Stimulated activated CD8-positive, alpha-beta memory T cell treated with anti-CD3 and anti-CD28 coated beads, Interleukin-2, amount 100 ng/mL, for 1 hour (primary cell): ENCODE measurements at places on chromosomes 12 and 14.

DNA sequence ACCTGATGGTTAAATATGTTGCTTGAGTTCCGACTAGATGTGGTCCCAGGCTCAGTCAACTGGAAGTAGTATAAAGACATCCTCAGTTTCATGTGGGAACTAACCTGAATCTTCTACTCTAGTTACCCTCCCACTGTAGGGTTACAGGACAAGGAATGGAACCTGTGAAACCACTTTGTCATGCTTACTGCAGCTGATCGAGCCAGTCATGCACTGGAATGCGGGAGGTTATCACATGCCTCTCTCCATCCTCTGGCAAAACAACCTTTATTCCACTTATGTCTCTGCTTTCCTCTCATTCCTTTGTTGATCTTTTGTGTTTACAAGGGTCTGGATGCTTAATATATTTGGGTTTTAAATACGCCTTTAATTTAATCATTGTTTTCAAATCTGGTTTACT is 111.9 kb upstream of the DDHD1 start:
- DNase-seq, result no peak

DNA sequence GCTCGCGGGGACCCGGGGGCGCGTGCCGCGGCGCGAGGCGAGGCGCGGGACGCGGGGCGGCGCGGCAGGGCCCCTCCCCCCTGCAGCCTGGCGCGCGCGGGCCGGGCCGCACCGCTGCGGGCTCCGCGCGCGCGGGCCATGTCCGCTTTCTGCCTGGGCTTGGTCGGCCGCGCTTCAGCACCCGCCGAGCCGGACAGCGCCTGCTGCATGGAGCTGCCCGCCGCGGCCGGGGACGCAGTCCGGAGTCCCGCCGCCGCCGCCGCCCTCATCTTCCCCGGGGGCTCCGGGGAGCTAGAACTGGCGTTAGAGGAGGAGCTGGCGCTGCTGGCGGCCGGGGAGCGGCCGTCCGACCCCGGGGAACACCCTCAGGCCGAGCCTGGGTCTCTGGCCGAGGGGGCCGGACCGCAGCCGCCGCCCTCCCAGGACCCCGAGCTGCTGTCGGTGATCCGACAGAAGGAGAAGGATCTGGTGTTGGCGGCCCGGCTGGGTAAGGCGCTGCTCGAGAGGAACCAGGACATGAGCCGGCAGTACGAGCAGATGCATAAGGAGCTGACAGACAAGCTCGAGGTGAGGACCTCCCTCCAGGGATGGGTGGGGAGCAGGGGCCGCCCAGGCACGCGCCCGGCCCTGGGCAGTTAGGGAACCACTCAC is 820 bp downstream of the BICDL1 start:
- peak; percentile 37 for DNase-seq

- DNase-seq, result no peak
Observed at GRCh38 chr14:52443506-52443905, 108.8 kb downstream of the TXNDC16 start.

DNA sequence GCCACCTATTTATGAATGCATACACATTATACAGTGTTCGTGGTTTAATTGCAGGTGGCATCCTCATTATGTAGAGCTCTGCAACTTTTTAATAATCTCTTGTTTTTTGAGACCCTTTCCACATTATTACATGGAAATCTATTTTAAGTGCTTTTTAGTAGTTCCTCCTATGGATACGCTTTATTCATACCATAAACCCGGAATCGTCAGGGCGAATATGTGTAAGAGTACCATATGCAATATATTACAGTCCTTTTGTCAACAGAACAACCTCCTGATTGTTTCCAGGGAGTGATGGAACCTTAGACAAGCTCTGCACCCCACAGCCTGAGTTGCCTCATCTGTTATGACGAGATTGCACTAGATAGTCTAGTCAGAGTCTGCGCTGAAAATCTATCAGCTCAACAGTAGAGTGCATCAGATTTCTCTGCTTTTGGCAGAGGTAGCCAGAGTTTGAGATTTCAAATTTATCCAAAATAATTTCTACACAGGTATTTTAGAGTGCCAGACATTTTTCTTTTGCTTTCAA is 33.6 kb downstream of the EID3 start:
- no peak for DNase-seq

- DNase-seq, result no peak
Observed at GRCh38 chr12:76713986-76714385, 49.9 kb upstream of the ZDHHC17 start.

- DNase-seq, result no peak
Observed at GRCh38 chr14:83958359-83958758, 1571.6 kb upstream of the FLRT2 start.

DNA sequence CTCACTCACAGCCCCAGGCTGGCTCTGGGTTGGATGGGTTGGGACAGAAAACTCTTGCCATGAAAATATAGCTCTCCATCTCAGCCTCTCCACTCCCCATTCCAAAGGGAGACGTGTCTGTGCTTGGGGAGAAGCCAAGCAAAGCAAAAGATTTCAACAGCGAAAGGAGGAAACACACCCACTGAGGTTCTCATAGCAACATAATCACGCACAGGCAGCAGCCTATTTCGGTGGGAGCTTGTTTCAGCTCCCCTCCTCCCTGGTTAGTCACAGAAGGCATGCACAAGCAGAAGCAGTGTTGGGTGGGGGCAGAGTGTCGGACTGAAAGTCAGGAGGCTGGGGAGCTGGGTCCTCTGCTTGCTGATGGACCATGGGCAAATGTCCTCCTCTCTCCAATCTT is 1.9 kb upstream of the PRMT8 start:
- no peak for DNase-seq

DNA sequence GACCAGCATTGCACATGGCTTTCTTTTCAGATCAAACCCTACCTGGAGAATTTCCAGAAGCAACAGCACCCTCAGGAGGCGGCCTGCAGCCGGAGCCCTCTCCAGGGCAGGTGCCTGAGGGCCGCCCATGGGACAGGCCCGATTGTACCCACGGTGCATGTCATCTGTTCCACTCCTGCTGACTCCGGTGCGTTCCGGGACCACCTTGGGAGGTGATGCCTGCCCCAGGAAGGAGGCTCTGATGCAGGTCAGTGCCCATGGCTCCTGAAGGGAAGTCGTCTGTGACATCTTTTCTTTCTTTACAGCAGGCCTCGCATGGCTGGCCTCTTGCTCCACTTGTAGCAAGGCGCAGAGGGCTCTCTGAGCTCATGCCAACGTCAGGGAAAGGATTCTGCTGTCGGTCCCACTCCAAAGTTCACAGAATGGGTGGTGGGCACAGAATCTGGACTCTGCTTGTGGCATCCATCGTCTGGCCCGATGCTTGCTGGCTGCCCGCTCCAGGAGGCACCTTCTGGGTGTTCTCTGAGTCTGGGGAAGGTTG is 160.7 kb upstream of the RTL1 start:
- no peak for DNase-seq

- DNase-seq, result no peak
Observed at GRCh38 chr14:21399311-21399870, 15.6 kb upstream of the SUPT16H start.

DNA sequence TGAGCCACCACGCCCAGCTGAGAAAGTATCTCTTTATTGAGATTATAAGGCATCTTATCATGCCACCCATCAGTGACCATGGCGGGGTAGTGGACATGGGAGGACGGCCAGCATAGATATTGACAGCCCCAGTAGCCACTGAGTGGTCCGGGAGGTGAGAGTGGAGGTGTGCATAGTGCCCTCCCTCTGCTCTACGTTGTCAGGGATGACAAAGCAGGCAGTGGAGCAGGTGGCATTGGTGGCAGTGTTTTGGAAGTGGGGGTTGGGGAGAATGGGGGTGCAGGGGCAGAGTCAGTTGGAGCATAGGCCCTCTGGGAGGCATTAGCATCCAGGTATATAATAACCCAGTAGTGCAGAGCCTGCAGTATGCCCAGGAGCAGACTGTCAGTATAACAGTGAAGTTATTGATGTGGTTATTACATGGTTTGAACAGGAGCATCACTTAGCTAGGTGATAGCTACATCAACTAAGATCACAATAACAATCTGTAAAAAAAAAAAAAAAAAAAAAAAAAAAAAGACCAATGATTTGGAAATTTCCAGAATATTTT is 41.1 kb downstream of the GNG2 start:
- DNase-seq, result no peak

DNA sequence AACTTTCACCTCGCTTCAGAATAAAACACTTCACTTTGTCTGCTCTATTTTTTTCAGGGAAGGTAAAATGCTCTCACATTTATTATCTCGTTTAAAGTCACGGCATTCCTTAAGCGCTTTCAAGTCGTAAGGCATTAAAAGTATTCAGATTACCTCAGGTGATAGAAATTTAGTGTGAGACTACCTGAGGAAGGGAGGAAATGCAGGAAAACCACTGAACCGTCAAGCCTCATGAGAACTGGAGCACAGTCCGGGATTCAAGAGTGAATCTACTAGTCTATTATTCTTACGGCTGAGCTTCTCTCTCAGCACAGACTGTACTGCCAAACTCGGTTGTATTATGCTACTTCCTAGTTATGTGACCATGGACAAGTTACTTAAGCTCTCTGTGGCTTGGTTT is 8.3 kb upstream of the PPFIBP1 start:
- DNase-seq, result no peak

DNA sequence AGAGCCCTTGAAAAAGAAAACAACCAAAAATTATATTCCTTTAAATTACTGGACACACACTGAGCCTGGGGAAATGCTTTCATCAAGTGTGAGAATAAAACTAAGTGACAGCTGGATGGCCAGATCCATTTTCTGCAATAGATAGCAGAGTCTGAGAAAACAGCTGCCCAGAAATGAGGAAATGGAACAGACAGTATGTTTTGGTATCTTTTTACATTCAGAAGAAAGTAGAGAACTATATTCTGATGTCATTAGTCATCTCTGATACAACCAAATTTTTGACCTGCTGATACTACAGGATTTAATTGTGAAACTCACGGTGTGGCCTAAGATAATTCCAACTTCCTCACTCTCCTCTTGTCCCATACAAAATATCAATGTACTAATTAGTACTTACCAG is 78.2 kb downstream of the HMGA2 start:
- DNase-seq, result no peak
